ENCODE measurements at places on chromosomes 5 and 9.

- DNase-seq = no peak
These were observed 228.7 kb downstream of the NTRK2 start for GRCh38 chr9:84898188-84898587.

GRCh38 chr5:77812926-77813589 is 36.9 kb upstream of the TBCA start:
- DNase-seq = no peak

DNA sequence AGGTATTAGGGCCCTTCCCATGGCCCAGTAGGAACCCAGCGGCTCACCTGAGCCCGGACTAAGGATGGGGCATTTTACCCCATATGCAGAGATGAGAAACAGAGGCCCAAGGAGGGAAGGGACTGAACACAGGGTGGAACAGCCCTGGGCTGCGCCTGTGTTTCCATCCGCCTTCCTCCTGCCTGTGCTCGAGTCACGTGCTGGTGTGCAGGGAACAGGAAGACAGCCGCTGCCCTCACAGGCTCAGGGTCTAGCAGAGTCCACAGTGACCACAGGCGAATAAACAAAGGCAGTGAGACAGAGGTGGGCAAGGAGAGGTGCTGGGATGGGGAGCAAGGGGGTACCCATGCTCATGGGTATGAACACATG is 129.4 kb downstream of the C9orf50 start:
- DNase-seq = no peak

- DNase-seq = no peak
These were observed 31.1 kb downstream of the IL4 start for GRCh38 chr5:132704875-132705274.

DNA sequence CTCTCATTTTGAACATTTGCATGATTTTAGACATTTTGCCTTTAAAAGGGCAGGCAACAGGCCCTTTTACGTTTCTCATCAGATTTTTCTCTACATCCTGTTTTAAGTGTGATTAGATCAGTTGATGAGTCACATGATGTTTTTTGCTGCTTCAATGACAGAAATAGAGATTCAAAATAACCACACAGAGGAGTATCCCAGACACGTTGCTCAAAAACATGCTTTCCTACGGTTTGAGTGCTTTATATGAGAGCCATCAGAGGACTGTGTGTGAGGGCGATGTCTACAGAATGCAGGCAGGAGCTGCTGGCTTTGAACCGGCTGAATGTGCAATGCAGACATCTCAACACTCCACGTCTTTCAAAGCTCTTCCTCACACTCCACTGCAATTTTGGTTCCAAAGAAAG is 42.1 kb downstream of the OTULIN start:
- DNase-seq = no peak

DNA sequence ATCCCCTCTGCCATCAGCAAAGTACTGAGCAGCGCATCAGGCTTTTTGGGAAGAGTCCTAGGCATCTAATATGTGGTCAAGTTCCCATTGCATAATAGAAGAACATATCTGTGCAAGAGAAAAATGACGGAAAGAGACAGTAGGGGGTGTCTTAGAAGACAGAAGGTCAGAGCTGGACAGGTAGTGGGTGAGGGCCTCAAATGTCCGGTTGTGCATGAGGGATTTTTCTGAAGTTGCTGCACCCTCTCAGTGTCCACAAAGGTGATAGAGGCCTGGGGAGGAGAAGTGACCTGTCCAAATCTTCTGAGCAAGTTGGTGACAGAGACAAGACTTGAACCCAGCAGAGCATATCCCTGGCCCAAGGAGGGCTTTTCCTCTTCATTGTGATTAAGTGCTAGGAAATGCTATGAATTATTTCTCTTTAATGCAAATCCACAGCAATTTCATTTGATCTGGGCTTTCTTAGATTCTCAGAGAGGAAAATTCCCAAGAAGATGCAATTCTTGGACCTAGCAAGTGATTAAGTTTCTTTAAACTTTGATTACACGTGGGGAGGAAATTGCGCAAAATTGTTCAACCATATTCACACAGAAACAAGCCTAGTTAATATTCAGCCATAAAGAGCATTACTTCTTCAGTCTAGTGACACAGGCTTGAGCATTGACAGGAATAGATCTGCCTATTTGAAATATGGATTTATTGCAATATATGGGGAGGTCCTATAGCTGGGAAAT is at the start of gene OR2S2:
OR2S2 (minus strand) TSS at position 51 of the 734 bp plus-strand sequence. CDS start 56 bp downstream, outside the sequence.
- DNase-seq = no peak

DNA sequence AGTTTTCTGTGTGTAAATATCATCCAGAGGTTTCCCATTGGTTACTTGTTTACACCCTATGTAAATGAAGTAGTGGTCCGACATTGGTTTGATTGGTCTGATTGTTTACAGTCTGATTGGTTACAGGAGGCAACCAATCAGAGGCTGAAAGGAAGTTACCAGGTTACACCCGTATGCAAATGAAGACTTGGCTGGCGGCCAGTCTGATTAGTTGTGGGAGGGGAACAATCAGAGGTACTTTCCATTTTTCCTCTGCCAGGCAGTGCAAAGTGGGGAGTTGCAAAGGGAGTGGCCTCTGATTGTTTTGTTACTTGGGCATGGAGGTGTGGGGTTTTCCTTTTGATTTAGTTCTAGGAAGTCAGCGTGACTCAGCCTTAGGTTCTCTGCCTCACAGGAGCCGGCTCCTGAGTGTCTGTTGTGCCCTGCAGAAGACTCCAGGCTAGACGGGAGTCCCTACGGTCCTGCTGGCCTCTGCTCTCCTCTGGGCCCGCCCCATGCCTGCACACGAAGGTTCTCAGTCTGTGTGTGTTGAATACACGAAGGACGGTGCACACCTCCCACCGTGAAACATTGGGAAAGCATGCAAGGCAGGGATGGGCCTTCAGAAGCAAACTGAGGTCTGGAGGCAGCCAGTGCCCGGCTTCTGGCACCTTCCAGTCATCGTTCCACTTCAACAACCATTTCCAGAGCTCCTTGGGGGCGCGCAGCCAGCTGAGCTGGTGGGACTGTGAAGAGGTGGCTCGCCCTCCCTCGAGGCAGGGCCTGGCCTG is 42.9 kb downstream of the OLFM1 start:
- no peak for DNase-seq

GRCh38 chr5:73694089-73694488 is 68.1 kb downstream of the ARHGEF28 start:
- DNase-seq = no peak

DNA sequence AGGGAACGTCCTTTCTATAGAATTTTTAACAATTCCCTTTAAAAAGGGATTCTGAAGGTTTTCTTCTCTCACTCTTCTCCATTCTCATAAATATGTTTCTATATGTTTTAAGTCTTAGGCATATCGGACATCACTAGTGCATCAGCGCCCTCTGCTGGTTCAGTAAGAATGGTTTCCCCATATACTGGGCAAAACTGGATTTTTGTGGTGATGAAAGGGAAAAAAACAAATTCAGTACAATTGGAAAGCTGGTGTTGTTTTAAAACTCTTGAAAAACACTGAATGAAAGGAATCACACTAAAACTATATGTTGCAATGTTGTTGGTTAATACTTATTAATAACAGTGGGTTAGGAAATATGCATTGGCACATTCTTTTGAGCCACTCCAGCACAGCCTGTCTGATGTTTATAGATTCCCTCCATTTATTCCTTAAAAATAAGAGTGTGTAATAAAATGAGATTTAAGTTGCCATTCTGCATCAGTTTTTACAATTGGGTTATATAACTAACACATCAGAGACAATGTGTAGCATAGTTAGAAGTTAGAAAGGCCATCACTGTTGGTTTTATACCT is 15.8 kb downstream of the CWC27 start:
- peak; percentile 93 for DNase-seq

DNA sequence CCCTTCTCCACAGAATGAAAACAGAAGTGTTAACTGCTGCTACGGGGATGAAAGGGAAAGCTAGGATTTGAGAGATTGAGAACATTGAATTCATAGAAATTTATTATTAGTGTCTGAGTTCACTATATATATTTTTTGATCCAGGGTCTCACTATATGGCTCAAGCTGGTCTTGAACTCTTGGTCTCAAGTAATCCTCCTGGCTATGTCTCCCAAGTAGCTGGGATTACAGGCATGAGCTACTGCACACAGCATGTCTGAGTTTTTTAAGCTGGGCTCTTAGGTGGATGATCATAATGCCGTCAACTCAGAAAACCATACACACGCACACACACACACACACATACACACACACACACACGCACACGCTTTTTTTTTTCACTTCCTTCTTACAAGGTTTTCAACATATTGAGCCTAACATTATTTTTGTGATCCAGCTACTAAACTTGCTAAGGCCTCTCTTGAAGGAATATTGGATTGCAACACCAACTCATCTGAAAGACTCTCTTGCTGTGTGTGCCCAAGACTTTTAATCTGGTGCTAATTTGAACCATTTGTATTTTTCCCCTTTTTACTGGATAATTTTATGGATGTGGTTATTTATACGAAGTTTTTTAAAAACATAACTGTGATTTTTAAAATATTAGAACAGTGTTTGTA is 1045.4 kb downstream of the DTWD2 start:
- no peak for DNase-seq

- peak; percentile 80 for DNase-seq
These were observed at the start of gene IL11RA for GRCh38 chr9:34651876-34652601. IL11RA (plus strand) TSS chr9:34652185; CDS start chr9:34655218, 3,033 bp downstream.

GRCh38 chr9:22044583-22044982 is 35.5 kb upstream of the CDKN2B start:
- DNase-seq = no peak

- DNase-seq = no peak
These were observed 60.8 kb downstream of the SH3TC2 start for GRCh38 chr5:149002053-149002452.

DNA sequence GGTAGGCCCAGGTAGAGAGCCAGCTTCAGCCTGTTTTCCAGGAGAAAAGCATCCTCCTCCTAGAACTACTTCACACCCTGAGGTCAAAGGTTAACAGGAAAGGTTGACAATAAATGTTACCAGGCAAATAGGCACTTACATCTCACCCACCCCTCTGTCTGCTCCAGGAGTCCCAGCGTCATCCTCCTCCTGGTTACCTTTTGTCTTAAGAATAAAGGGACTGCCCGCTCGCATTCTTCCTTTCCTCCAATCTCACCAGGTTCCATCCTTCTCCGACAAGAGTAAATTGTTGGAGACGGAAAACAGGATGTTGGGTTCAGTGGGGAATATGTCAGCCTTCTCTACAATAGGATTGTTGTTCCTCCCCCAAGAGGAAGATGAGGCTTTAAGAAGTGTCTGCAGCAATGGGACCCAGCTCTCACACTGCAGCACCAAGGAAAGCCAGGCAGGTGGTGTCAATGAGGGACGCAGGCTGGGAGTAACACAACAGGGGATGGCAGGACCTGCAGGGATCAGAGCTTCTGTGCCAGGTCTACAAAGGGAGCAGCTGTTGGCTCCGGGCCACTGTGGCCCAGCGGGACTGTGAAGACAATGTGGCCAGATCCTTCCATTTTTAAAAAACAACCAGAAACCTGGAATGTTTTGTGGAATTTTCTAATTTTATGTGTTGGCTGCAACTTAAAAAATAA is 29.0 kb downstream of the FAT2 start:
- no peak for DNase-seq

- DNase-seq = no peak
These were observed 258.7 kb upstream of the CLINT1 start for GRCh38 chr5:158117467-158118160.

GRCh38 chr5:171676286-171676944 is 109.2 kb upstream of the SMIM23 start:
- DNase-seq = no peak

DNA sequence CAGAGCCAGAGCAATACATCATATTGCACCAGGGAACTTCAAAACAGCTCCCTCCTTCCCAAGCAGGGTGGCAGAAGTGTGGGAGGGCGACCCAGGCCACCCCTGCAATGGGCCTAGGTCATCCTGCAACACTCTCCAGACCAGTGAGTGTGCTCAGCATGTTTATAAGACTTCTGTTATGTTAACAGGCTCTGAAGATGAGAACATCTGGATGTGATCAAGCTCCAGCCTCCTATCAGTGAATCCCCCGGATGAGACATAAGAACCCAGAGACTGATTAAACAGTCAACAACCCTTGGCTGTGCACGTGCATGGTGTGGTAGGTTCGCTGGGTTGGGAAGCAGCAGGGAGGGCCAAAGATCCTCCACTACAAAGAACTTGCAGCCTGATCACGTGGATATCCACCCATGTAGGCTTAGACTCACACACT is 63.3 kb downstream of the ABCA1 start:
- no peak for DNase-seq

DNA sequence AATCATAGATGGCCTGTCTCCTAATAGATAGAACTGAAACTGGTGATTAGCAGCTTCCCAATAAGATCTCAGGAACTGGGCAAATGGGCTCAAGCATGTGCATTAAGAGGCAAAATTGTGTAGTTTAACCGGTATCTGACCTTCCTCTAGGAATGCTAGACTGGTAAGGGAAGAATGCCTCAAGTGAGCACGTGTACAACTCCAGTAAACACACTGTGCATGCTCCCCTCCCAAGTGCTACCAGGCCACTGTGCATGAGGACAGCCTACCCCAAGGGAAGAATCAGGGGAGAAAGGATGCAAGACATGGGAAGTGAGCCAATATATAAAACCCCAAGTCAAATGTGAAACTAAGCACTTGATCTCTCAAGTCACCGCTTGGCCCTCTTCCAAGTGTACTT is 1157.4 kb upstream of the CDH18 start:
- no peak for DNase-seq

GRCh38 chr9:124257070-124257843 is 492 bp upstream of the NEK6 start:
- no peak for DNase-seq

GRCh38 chr9:120839146-120839545 is 3.6 kb downstream of the PSMD5 start:
- DNase-seq = no peak

- DNase-seq = no peak
These were observed 760 bp upstream of the MAN1B1 start for GRCh38 chr9:137085920-137086530.

DNA sequence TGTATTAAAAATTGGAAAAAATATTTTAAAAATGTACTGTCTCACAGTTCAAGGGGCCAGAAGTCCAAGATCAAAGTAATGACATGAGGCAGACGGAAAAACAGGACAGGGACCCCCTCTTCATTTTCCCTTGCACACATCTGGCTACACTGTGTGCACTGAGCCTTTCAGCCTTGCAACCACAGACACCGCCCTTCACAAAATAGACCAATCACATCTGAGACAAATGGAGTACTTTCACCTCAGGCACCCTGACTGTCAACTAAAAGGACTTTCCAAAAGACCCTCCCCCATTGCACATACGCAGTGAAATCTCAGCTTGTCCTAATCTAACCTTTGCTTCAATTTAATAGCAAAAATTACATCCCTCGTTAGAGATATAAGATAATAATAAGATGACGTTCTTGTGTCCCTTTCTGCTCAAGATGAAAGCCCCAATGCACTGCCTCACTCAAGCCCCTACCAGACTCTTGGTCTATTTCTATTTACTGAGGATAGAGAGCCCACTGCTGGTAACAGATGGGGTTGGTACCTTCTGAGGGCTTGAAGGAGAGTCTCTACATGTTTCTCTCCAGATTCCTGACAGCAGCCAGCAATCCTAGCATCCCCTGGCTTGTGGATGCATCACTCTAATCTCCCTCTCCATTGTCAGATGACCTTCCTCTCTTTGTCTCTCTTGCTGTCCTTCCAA is 514.8 kb upstream of the ADAMTS16 start:
- DNase-seq = no peak

Measured in posterior cingulate gyrus (tissue), 11 donors.